ENCODE measurements at places on chromosomes 5 and 9.

DNA sequence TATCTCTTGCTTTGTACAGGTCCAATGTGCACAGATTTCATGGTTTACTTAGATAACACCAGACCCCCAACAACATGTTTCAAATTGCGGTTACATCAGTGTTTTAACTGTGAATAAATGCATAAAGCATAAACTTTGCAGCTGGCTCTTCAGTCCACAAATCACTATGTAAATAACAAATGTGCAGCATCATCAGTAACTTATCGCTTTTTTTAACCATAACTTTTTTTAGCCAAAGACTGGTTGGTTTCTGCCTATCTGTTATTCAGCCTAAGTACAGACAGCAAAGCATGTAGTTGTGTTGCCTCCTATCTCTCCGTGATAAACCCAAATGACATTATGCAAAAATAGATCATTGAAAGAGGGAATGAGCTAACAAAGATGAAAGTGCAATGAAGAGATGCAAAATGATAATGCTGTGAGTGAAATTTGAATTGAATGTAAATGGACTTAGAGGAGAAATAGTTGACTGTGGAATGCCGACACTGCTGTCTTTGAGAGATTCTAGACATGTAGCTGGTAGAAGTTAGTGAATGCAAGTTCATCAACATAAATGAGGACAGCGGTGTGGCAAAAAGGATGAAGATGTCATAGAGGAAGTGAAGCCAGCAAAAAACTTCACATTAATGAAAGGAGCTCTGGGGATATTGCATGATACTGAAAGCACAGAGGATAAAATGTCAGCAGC, 108.8 kb downstream of the PDE8B start:
- H3K4me3 ChIP-seq = no peak overlapping the region
- no peak overlapping the region for H3K27ac ChIP-seq
- peaks cover 4% of the 10 kb centered on the region for H3K27me3 ChIP-seq
- DNase-seq = no peak
- no peaks in the 10 kb centered on the region for H3K36me3 ChIP-seq

DNA sequence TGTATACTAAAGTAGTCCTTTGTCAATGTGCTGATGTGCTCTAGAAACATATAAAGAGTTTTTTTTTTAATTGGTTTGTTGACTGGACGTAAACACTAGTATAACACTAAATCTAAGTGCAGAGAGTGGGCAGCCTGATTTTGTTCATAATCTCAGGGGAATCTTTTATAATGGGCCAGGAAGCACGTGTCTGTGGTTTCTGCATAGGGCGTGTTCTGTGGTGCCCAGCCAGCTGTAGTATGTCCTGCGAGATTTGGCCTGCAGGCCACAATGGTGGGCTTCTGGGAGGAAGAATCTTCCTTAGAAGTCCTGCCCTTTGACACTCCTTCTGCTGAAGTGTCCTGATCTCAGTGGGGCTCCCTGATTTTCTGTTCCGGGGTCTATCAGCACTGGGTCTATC, 49.0 kb upstream of the DHFR start:
- no peak for DNase-seq
- no peak overlapping the region for H3K27ac ChIP-seq
- H3K4me3 ChIP-seq = no peak overlapping the region
- peaks cover 6% of the 10 kb centered on the region for H3K36me3 ChIP-seq
- no peaks in the 10 kb centered on the region for H3K27me3 ChIP-seq

GRCh38 chr5:54728588-54728915, 211.0 kb downstream of the SNX18 start:
- H3K4me1 ChIP-seq = no peaks in the 10 kb centered on the region
- H3K27me3 ChIP-seq = no peaks in the 10 kb centered on the region
- no peak overlapping the region for H3K27ac ChIP-seq
- DNase-seq = no peak
- H3K4me3 ChIP-seq = no peak overlapping the region

- DNase-seq = no peak
- H3K27ac ChIP-seq = no peak overlapping the region
- no peaks in the 10 kb centered on the region for H3K27me3 ChIP-seq
- no peak overlapping the region for H3K4me3 ChIP-seq
These were observed 92.1 kb upstream of the ERBIN start for GRCh38 chr5:65834306-65834705.

GRCh38 chr9:86598411-86599239, 244.4 kb upstream of the TUT7 start:
- H3K27ac ChIP-seq = no peak overlapping the region
- H3K36me3 ChIP-seq = no peaks in the 10 kb centered on the region
- no peak for DNase-seq
- peaks cover 19% of the 10 kb centered on the region for H3K27me3 ChIP-seq
- no peaks in the 10 kb centered on the region for H3K4me1 ChIP-seq

GRCh38 chr5:134090522-134090921, 24.0 kb upstream of the TCF7 start:
- peak; percentile 85 for DNase-seq
- H3K4me1 ChIP-seq = peaks cover 91% of the 10 kb centered on the region
- peak overlapping the region; percentile 80 for H3K4me3 ChIP-seq
- H3K27me3 ChIP-seq = no peaks in the 10 kb centered on the region
- peak overlapping the region; percentile 98 for H3K27ac ChIP-seq

DNA sequence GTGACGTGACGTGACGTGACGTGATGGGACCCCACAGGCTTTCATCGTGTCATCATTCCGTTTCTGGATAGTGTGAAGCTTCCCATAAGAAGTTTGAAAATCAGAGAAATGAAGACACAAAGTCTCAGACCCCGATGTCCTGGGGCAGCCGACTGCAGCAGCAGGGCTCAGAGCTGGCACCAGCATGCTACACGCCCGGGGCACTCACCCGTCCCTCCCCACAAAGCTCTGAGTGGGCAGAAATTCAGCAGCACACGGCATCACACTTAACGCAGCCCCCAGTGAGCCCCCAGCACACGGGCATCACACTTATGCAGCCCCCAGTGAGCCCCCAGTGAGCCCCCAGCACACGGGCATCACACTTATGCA, 42.2 kb downstream of the SLC12A7 start:
- no peaks in the 10 kb centered on the region for H3K36me3 ChIP-seq
- H3K27me3 ChIP-seq = no peaks in the 10 kb centered on the region
- no peak for DNase-seq
- H3K4me3 ChIP-seq = no peak overlapping the region
- no peaks in the 10 kb centered on the region for H3K4me1 ChIP-seq
- H3K27ac ChIP-seq = no peak overlapping the region

GRCh38 chr5:141351591-141351990, 1.7 kb downstream of the PCDHGB1 start:
- no peak overlapping the region for H3K27ac ChIP-seq
- peaks cover 26% of the 10 kb centered on the region for H3K36me3 ChIP-seq
- no peaks in the 10 kb centered on the region for H3K4me1 ChIP-seq
- peaks cover 74% of the 10 kb centered on the region for H3K27me3 ChIP-seq
- no peak for DNase-seq

- peak; percentile 44 for DNase-seq
- H3K36me3 ChIP-seq = peaks cover 27% of the 10 kb centered on the region
- H3K4me3 ChIP-seq = peak overlapping the region; percentile 98
- peaks cover 49% of the 10 kb centered on the region for H3K4me1 ChIP-seq
- H3K27ac ChIP-seq = peak overlapping the region; percentile 92
These were observed 594 bp downstream of the FAM120A start for GRCh38 chr9:93451849-93452709.

GRCh38 chr5:14209836-14210235, 66.7 kb downstream of the TRIO start:
- no peaks in the 10 kb centered on the region for H3K36me3 ChIP-seq
- H3K4me1 ChIP-seq = peaks cover 50% of the 10 kb centered on the region
- no peak overlapping the region for H3K27ac ChIP-seq

DNA sequence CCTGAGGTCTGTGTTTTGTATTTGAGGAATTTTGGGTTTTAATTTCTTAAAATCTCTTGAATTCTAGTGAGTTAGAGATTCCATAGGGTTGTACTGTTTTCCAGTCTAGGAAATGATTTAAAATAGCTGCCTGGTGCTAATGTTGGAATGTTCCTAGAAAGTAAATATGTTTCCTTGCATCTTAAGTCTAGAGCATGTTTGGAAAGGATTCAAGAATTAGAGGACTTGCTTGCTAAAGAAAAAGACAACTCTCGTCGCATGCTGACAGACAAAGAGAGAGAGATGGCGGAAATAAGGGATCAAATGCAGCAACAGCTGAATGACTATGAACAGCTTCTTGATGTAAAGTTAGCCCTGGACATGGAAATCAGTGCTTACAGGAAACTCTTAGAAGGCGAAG, 41.8 kb downstream of the LMNB1 start:
- no peak for DNase-seq
- peaks cover 1% of the 10 kb centered on the region for H3K4me1 ChIP-seq
- no peak overlapping the region for H3K27ac ChIP-seq
- H3K27me3 ChIP-seq = no peaks in the 10 kb centered on the region

DNA sequence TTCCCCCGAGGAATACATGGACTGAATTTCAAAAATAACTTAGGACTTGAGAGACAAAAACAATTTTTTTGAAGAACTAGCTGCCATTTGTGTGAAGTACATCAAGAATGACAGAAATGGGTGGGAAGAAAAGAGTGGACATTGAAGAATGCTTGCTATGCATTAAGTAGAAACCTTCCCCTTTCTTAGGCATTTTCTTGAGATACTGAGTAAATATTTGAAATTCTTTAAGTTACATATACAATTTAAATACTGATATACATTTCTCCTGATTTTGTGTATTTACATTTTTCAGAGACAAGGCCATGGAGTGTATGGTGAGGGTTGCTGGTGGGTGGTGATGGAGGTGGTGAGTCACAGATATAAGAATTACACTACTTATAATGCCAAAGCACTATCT, 319.3 kb upstream of the ADAMTSL1 start:
- no peak overlapping the region for H3K27ac ChIP-seq
- no peak overlapping the region for H3K4me3 ChIP-seq
- H3K27me3 ChIP-seq = peaks cover 4% of the 10 kb centered on the region
- H3K36me3 ChIP-seq = no peaks in the 10 kb centered on the region

GRCh38 chr5:454936-455335, 12.0 kb downstream of the EXOC3 start:
- no peaks in the 10 kb centered on the region for H3K27me3 ChIP-seq
- H3K36me3 ChIP-seq = peaks cover 30% of the 10 kb centered on the region
- H3K4me1 ChIP-seq = peaks cover 34% of the 10 kb centered on the region
- DNase-seq = no peak
- no peak overlapping the region for H3K4me3 ChIP-seq

- no peak overlapping the region for H3K27ac ChIP-seq
- no peaks in the 10 kb centered on the region for H3K4me1 ChIP-seq
- no peaks in the 10 kb centered on the region for H3K36me3 ChIP-seq
- DNase-seq = no peak
These were observed 3.0 kb downstream of the CMYA5 start for GRCh38 chr5:79692596-79692995.

DNA sequence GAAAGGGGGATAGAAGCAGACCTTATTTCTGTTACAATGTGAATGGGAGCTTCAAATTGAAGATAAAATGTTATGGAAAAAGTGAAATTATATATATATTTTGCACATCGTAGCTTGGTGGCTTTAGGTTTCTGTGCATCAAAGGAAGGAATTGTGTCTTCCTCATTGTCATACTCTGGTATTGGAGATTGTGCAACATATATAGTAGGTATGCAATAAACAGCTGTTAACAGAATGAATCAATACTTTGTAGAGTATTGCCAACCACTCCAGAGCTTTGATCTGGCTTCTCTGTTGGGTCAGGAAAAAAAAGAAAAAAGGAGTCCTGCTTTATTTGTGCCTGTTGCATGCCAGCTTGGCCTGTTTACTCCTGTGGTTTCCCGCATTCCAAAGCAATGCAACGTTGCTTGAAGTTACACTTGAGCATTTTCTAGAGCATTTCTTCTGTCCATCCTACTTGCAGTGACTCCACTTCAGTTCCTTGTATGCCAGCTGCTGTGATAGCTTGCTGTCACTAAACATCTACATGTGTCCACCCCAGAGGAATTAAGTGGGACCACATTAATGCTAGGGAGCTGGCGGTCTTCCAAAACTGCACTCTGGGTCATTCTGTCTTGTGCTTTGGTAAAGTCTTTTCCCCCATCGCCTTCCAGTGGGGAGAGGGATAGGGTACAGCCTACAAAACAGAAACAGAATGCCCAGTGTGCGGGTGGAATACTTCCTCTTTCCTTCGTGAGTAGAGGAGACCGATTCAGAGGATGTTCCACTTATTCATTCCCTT, 62.0 kb upstream of the MEF2C start:
- H3K4me1 ChIP-seq = peaks cover 5% of the 10 kb centered on the region
- no peak overlapping the region for H3K27ac ChIP-seq
- no peaks in the 10 kb centered on the region for H3K27me3 ChIP-seq
- no peak for DNase-seq

GRCh38 chr5:4995014-4995413, 145.1 kb upstream of the ADAMTS16 start:
- no peak overlapping the region for H3K27ac ChIP-seq
- no peaks in the 10 kb centered on the region for H3K27me3 ChIP-seq
- no peaks in the 10 kb centered on the region for H3K36me3 ChIP-seq
- no peaks in the 10 kb centered on the region for H3K4me1 ChIP-seq
- no peak for DNase-seq
- no peak overlapping the region for H3K4me3 ChIP-seq

GRCh38 chr9:135821733-135822373, 85.5 kb downstream of the CAMSAP1 start:
- H3K4me1 ChIP-seq = peaks cover 10% of the 10 kb centered on the region
- H3K36me3 ChIP-seq = peaks cover 22% of the 10 kb centered on the region
- no peaks in the 10 kb centered on the region for H3K27me3 ChIP-seq
- H3K4me3 ChIP-seq = no peak overlapping the region
- H3K27ac ChIP-seq = no peak overlapping the region

GRCh38 chr5:149740866-149741459, 10.9 kb downstream of the PPARGC1B start:
- H3K36me3 ChIP-seq = peaks cover 3% of the 10 kb centered on the region
- H3K27ac ChIP-seq = no peak overlapping the region
- H3K4me1 ChIP-seq = peaks cover 13% of the 10 kb centered on the region
- DNase-seq = no peak
- no peaks in the 10 kb centered on the region for H3K27me3 ChIP-seq

GRCh38 chr5:149439899-149440542, 60.9 kb upstream of the IL17B start:
- H3K4me3 ChIP-seq = no peak overlapping the region
- H3K36me3 ChIP-seq = no peaks in the 10 kb centered on the region
- no peak overlapping the region for H3K27ac ChIP-seq
- DNase-seq = no peak
- H3K4me1 ChIP-seq = peaks cover 10% of the 10 kb centered on the region

GRCh38 chr5:178765753-178766300, 35.4 kb upstream of the ZNF354A start:
- H3K4me1 ChIP-seq = no peaks in the 10 kb centered on the region
- DNase-seq = no peak
- H3K27me3 ChIP-seq = peaks cover 9% of the 10 kb centered on the region
- H3K36me3 ChIP-seq = no peaks in the 10 kb centered on the region

DNA sequence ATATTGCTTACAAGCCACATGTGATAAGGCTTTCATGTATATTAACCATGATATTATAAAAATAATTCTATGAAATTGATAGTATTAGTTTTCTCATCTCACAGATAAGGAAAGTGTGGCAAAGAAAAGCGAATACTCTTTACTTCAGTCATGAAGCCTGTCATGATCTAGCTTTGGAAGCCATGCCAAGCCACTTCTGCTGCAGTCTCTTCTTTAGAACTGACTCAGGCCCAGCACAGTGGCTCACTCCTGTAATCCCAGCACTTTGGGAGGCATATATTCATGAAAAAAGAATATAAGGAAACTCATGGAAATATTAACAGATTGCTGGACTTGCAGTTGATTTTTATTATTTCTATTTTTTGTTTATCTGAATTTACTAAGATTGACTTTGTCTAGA, 42.9 kb upstream of the PJA2 start:
- H3K27ac ChIP-seq = no peak overlapping the region
- no peaks in the 10 kb centered on the region for H3K36me3 ChIP-seq
- no peak overlapping the region for H3K4me3 ChIP-seq
- H3K4me1 ChIP-seq = no peaks in the 10 kb centered on the region
- H3K27me3 ChIP-seq = peaks cover 8% of the 10 kb centered on the region
- no peak for DNase-seq

Measured in naive thymus-derived CD8-positive, alpha-beta T cell (primary cell).